ENCODE measurements at places on chromosomes 13 and 19.

DNA sequence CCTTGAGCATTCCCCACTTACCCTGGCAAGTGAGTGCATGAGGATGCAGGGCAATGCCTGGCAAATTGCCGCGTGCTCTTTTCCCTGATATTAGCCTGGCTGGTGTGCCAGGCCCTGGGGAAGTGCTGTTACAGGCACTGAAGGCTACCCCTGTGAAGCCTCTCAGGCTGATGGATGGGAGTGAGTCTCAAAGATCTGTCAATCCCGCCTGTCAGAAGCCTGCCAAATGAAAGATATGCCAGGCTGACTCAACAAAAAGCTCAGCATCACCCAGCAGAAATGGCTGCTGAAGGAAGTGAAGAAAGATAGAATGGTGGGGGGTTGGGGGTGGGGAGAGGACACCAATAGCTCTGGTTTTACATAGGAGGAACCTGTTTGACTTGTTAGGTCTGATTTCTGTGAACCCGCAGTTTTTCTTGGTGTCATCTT is 112.1 kb downstream of the LACC1 start:
- no peak for DNase-seq

GRCh38 chr19:47699360-47699917 is 13.8 kb upstream of the EHD2 start:
- peak; percentile 36 for DNase-seq

GRCh38 chr19:58439576-58440554 is at the start of gene ZNF132:
Gene ZNF132, minus strand, starts transcription at chr19:58440153. Its CDS starts 332 bp downstream, at chr19:58439821.
- DNase-seq, result peak; percentile 98

GRCh38 chr13:44894001-44894770 is 95.1 kb downstream of the NUFIP1 start:
- no peak for DNase-seq

DNA sequence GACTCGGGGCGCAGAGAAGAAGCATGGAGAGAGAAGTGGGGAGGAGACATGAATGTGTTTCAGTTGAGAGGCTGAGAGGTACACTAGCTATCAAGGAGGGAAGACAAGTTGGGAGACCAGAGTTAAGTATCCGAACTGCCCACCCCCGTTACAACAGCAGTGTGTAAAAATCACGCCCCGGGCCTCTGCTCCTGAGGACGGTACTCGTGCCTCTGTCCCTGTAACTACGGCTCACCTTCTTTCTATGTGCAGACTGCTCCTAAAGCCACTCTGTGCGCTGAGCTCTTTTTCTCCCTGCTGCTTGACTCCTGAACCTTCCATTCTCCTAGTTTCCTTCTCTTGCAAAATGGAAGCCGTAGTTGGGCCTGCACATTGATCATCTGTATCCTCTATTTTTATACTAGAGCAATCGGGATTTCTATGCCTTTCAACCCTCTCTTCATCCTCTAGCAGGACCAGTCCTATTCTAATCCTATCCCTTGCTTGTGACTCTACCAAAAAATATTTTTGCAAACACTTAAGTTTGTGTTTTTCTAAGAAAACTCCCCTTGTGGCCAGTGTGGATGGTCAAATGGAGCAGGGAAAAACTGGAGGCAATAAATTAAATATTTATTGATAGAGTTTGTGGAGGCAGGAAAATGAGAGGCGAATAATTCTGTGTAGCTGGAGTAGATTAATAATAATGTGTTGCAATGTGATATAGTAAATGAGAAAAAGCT is 569 bp downstream of the POLR1D start:
- DNase-seq, result no peak

- no peak for DNase-seq
Measured at GRCh38 chr19:37128821-37129177, 43.7 kb downstream of the ZNF585A start.

DNA sequence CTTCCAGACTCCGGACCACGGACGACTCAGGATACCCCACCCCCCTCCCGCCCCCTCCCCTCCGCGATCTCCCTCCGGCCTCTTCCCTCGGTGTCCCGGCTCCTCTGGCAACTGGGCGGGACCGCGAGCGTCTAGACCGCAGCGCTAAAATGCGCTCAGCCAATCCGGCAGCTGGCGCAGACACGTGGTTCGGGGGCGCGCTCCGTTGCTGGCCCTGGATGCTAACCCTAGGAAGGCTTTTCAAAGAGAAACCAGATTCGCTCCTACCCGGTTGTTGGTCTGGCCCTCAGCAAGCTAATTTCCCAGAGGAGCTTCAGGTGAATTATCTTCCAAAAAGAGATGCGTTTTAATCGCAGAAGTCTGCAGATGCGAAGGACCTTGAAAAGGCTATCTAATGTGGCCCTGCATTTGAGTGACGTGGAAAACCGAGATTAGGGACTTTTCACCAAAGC is at the start of gene DZIP1:
TSS of gene DZIP1 (minus strand) at position 106 of the 452 bp plus-strand sequence. CDS start 2,677 bp downstream, outside the sequence.
- no peak for DNase-seq

- DNase-seq, result peak; percentile 7
Measured at GRCh38 chr13:110925023-110925612, 10.2 kb upstream of the ANKRD10 start.

GRCh38 chr19:49749055-49749716 is 13.9 kb downstream of the TSKS start:
- DNase-seq, result no peak

GRCh38 chr19:46697204-46697960 is 19.5 kb downstream of the PRKD2 start:
- DNase-seq, result peak; percentile 11

GRCh38 chr19:8366961-8367326 is 3.0 kb downstream of the ANGPTL4 start:
- DNase-seq, result no peak

DNA sequence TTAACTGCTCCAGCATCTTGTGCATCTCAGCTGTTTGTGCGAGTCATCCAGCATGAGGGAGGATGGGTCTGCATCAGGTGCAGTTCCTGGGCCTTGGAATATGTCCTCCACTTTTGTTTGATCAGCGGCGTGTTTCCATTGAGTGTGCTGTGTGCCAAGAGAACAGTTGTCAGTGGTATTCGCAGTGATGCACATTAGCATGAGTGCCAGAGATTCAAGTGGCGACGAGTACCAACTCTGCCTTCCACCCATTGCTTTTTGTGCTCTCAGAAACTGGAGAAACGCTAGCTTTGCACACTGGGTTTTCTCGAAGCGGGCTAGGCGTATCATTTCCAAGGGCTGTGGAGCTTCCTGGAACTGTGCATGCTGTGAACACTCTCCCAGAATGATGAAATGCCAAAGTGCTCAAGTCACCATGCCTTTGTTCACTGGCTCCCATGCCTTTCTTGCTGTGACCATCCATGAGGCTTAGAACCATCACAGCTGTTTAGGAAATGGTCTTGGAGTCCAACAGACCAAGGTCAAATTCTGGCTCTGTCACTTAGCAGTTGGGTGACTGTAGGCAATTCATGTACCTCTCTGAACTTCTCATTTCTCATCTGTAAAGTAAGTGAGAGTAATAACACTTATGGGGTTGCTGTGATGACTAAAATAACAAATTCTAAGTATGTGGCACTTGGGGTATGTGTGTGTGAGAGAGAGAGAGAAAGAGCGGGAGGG is 18.4 kb downstream of the LRCH1 start:
- DNase-seq, result no peak

GRCh38 chr13:29619995-29620394 is 24.5 kb upstream of the SLC7A1 start:
- DNase-seq, result no peak

GRCh38 chr19:44050740-44051649 is 841 bp upstream of the ZNF223 start:
- DNase-seq, result peak; percentile 2

GRCh38 chr13:107379407-107380155 is 811.6 kb upstream of the ARGLU1 start:
- no peak for DNase-seq

- DNase-seq, result no peak
Measured at GRCh38 chr13:73987618-73988017, 146.6 kb downstream of the KLF12 start.

DNA sequence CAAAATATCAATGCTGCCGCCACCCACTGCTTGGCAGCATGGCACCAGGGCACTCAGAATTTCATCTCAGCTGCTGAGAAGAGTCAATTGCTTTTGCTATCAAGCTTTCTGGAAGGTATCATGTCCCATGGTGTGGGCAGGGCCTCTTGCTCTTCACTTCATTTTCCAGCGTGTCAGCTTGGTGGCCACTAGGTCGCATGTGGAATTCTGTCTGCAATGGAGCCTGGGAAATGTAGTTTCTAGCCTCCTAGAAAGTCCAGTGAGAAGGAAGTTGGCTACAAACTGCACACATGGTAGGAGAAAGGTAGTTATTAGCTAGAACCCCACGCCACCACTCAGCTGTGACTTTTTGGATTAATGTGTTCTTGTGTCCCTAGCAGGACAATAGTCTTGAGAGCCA is 105.3 kb downstream of the MYO16 start:
- no peak for DNase-seq

GRCh38 chr13:26895081-26895807 is 134.7 kb upstream of the GPR12 start:
- no peak for DNase-seq

DNA sequence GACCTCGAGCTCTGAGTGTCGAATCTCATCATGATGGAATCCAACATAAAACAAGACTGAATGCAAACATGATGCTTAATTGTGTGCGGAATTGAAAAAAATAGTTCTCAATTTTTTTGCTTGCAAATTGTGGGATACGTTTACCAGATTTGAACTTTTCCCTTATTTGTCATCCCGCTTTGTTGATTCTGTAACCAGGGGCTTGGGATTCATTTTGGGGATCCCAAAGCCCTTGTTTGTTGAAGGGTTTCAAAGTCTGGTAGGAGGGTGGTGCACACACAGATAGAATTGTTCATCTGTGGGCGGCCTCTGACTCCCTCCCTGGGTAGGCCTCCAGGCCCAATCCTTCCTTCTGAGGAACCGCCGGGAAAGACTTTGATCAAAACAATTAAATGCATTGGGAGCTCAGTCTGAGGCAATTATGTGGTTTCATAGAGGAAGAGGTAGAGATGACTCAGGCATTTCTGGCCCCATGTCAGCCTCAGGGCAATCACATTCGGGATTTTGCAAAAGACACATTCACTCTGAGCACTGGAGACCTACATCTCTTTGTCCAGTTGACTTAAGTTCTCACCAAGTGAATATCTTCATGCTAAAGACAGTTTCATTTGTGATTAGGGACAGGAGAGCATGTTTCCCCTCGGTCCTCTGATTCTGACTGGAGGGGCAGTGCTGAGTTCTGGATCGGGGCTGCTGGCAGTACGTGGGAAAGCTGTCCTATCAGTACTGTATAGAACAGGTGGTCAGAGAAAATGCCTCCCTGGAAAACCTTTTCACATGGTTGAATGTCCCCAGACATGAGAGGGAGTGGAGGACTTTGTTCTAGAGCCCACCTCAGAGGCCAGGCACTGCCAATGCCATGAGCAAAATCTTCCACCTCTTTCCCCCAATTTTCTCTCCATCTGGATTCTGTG is 27.8 kb upstream of the IGFL4 start:
- DNase-seq, result no peak

- no peak for DNase-seq
Measured at GRCh38 chr13:67416047-67416925, 186.2 kb upstream of the PCDH9 start.

DNA sequence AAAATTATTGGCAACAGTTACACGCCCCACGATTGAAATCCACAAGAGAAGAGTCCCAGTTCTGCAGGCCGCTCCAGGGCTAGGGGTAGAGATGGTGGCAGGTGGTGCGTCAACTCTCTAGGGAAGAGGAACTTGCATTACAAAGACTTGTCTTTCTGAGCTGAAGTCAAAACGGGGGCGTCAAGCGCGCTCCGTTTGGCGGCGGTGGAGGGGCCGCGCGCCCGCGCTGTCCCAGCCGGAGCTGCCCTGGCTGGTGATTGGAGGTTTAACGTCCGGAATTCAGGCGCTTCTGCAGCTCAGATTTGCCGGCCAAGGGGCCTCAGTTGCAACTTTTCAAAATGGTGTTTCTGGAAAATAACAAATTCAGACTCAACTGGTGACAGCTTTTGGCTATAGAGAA is 38.9 kb downstream of the SOX1 start:
- no peak for DNase-seq

- DNase-seq, result no peak
Measured at GRCh38 chr19:15419413-15420025, 731 bp upstream of the AKAP8L start.

- DNase-seq, result no peak
Measured at GRCh38 chr19:55041627-55042343, 3.7 kb upstream of the GP6 start.

DNA sequence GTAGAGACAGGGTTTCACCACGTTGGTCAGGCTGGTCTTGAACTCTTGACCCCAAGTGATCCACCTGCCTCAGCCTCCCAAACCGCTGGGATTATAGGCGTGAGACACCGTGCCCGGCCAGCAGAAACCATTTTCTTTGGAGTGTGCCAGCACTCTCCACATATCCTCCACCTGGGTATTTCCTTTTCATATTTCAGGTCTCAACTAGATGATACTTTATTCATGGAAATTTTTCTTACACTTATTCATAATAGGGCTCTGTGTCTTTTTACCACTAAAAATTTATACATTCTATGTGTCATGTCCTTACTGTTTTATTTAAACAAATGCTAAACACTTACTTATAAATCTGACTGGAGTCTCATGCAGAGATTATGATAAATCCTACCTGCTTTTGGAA is 305.9 kb downstream of the PCDH20 start:
- no peak for DNase-seq

GRCh38 chr13:99339736-99340397 is 32.7 kb upstream of the GPR183 start:
- DNase-seq, result peak; percentile 51

GRCh38 chr13:112510987-112511685 is 76.8 kb downstream of the TUBGCP3 start:
- DNase-seq, result peak; percentile 2

GRCh38 chr13:92640936-92641335 is 585.7 kb upstream of the GPC6 start:
- no peak for DNase-seq

DNA sequence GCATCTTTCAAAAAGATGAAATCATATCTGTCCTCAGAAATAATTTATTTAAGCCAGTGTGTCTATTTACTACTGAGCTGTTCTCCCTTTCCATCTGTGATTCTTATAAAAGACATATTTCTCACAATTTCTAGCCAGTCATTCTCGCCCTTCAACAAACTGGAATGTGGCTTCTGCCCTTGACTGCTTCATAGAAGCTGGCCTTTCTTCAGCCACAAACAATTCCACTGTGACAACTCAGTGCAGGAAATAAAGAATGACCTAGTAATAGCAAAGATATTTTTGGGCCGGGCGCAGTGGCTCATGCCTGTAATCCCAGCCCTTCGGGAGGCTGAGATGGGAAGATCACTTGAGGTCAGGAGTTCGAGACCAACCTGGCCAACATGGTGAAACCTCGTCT is 655.5 kb downstream of the PCDH9 start:
- DNase-seq, result no peak

- no peak for DNase-seq
Measured at GRCh38 chr19:50896591-50897190, 14.5 kb downstream of the KLK4 start.
